GM04504 (cell line): ENCODE measurements at places on chromosomes 2 and 18.

- no peak for DNase-seq
Measured at GRCh38 chr2:224085811-224086210, 46.7 kb upstream of the SERPINE2 start.

DNA sequence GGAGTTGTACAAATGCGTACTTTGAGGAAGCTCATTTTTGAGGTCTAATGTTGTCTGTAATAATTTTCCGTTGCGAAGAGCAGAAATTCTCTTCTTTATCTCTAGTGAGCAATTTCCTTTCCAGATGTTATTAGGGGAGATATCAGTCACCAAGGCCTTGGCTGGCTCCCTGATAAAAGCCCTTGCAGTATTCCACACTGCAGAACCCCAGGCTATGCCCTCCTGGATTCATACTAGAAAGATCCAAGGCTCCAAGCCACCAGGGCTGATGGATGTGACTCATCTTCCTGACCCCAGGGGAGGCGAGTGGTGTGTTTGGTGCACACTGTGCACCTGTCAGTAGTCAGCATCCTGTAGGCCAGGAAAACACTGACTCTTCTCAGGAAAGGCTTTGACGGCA lies 34.7 kb downstream of the INO80C start:
- DNase-seq, result no peak

GRCh38 chr2:46032996-46033395 lies 264.2 kb upstream of the EPAS1 start:
- DNase-seq, result no peak

GRCh38 chr2:225602205-225602604 lies 202.7 kb downstream of the NYAP2 start:
- DNase-seq, result no peak

DNA sequence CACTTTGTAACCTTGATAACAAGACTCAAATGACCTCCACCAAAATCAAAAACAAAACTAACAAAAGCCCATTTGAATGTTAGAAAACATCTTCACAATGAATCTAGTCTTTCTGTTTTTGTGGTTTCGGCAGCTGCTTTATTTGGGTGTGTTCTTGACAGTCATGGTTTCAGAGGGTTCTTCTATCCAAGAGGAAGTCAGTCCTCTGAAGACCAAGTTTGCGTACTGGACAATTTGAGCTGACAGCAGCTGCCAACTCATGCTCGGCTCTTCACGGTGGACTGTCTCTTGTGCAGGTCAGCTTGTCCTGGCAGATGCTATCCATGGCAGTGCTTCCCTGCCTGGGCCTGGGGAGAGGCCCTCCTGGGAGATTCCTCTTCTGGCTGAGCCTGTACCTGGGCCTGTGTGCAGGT lies 91.0 kb downstream of the TMEM17 start:
- no peak for DNase-seq

DNA sequence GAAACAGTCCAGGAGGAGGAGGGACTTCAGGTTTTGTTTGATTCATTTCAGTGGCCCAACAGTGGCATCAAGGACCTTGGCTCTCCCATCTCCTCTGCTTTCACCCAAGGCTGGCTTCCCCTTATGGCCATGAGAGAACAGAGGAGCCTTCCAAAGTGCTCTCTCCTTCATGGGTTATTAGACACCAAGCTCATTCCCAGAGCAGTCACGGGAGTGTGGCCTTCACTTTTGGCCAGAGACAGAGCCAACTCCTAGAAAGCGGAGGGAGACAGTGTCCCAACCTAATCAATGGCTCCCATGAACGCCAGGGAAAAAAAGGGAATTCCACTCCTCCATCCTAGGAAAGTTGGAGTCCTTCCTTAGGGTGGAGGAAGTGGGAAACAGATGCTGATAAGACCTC lies 871 bp upstream of the DUSP28 start:
- DNase-seq, result no peak

DNA sequence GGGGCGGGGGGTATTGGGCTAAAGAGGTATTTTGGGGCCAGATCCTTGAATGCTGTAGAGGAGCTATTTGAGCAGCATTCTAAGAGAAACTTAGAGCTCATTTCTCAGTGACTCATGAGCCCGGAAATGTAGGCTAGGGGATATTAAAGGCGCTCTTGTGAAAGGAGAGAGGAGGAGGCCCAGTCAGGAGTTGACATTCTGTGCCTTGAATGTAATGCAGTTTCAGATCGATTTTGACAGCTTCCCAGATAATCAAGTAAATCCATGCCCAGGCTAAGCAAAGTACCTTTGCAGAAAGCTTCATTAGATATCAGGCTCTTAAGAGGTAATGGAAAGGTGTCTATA lies 1.5 kb downstream of the CAB39 start:
- peak; percentile 47 for DNase-seq

DNA sequence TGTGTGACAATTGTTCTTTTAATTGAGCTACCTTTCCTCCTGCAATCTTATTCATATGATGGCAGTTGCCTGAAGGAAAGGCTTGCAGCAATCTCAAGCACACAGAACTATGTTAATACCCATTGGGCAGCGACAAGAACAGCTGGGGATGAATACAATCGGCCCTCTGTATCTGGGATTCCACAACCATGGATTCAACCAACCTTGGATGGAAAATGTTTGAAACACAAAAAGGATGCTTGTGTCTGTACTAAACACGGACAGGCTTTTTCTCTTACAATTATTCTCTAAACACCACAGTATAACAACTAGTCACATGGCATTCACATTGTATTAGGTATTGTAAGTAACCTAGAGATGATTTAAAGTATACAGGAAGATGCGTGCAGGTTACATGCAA lies 256.1 kb upstream of the SIX2 start:
- no peak for DNase-seq

DNA sequence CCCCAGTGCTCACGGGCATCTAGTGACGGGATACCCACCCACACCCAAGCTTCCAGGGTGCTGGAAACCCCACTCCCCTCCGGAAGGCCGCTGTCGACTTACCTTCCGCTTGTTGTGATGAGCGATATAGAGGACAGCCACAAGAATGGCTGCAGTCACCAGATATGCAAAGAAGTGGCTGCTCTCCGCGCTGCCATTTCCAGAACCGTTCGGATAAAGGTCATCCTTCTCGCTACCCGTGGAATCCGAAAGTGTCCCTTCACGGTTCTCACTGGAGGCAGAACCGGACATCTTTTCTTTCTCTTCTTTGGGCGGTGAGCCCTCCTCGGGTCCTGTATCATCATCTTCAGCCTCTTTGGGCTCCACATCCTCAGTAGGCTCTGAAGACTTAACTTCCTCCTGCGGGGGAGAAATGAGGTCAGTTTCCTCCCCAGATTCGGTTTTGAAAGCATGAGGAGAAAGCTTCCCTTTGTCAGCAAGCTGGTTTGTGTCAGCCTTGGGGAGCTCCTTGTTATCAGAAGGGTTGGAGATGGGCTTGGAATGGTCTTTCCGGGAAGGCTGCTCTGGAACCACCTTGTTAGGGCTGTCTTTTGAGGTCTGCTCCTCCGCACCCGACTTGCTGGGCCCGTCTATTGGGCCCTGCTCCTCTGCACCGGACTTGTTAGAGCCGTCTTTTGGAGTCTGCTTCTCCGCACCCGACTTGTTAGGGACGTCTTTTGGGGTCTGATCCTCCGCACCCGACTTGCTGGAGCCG lies 1.2 kb downstream of the TGOLN2 start:
- no peak for DNase-seq

GRCh38 chr2:191713837-191714236 lies 35.9 kb downstream of the NABP1 start:
- no peak for DNase-seq

DNA sequence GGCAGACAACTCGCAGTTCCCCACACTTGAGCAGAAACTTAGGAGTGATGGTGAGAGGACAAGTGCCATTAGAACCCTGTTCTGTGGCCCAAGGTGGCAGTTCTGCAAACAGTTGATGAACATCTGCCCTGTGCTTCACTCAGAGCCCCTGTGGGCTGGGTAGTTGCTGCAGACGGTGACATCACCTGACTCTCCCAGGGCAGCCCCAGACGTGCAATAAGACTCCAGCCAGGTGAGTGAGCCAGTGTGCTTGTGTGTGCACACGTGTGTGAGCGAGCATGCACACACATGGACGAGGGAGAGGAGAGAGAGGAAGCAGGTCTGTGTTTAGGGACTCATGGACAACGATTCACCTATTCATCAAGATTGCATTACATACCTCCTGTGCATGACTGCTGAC lies 136.0 kb upstream of the GLI2 start:
- DNase-seq, result no peak

DNA sequence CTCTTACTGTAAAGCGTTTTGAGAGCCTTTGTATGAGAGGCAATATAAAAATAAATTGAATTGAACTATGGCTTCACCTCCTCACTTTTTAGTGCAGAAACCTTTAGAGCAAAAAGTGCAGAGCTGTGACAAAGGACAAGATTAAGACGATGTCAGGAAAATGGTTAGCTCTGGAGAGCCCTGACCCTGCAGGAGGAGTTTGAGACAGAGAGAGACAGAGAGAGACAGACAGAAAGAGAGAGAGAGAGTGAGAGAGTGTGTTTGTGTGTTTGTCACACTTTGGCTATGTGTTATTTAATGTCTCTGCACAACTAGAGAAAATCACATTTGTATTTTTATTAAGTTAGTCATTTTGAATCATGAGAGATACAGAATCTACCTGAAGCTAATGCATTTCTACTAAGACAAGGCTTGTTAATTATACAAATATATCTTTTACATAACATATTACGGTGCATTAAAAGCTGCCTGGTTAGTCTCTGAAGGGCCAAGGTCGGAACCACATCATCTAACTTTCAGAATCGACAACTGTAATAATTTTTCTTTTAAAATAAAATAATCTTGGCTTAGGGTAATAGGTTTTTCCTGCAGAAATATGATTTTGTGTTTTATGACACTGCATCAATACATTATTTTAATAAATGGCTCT lies 423.5 kb upstream of the ZEB2 start:
- no peak for DNase-seq

DNA sequence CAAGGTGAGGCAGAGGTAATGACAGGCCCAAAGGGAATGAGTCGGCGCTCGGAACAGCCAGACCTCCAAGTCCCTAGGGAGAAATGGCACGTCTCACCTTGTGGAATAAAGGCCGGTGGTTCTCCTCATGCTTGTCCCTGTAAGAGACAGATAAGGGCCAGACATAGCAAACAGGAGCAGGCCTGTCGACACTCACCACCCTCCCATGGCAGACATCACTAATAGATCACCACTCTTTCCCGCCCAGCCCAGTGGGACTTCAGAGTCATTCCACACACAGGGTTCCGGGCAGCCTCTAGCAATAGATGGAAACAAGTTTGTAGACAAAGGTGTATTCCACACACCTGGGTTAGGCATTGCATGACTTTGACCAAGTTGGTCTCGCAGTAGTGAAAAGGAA lies 6.3 kb downstream of the DNPEP start:
- no peak for DNase-seq

DNA sequence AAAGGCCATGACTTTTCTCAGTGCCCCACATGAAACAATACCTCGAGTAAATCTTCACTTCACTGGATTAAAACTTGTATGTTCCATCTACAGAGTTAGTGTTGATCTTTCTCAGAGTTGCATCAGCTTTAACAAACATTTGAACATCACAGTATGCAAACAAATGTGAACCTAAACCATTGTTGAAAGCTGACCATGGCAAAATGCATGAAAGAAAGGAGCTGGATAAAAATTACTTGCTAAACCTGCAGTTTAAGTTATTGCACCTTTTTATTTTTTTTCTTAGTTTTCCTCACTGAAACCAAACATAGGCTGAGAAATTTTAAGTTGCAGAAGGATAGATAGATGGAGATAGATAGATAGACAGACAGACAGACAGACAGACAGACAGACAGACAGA lies 107.2 kb upstream of the UGP2 start:
- no peak for DNase-seq

DNA sequence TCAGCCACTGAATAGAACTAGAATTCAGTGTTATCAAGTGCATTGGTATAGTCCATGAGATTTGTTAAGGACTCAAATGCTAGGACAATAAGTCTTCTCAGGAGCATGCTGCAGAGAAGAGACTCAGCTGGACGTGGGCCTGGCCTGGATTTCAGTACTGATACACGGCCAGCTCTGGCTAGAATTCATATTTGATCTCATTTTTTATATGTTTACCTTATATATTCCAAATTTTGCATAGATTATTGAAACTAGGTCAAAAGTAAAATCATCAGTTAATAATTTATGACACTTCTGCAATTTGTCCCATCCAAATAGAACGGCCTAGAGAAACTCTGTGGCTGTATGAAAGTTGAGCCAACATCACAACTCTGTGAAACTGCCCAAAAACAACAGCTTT lies 262.0 kb downstream of the DLGAP1 start:
- DNase-seq, result no peak

DNA sequence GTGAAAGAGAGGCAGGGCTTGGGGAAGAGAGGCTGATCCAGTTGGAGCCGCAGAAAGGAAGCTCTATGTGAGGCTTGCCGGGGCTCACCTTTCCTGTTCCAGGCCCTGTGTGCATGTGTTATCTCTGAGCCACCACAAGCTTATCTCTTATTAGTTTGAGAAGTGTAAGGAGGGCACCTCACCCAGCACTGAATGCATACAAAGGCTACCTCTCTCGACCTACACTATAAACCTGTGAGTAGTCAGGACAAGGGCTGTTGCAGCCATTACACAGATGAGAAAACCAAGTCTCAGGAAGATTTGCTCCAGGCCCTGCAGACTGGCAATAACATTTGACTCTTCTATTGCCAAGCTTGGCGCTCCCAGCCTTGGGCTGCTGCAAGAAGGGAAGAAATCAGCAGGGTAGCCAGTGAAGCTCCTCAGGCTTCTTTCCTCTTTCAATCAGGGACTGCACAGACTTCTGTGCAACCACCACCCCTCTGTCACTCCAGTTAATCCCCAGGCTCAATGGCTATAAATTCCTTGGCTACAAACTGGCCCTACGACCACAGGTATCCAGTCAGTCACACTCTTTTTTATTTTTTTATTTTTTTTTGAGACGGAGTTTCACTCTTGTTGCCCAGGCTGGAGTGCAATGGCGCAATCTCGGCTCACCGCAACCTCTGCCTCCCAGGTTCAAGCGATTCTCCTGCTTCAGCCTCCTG lies 73.8 kb downstream of the CLHC1 start:
- DNase-seq, result no peak

- DNase-seq, result no peak
Measured at GRCh38 chr2:118510807-118511206, 336.6 kb downstream of the EN1 start.

DNA sequence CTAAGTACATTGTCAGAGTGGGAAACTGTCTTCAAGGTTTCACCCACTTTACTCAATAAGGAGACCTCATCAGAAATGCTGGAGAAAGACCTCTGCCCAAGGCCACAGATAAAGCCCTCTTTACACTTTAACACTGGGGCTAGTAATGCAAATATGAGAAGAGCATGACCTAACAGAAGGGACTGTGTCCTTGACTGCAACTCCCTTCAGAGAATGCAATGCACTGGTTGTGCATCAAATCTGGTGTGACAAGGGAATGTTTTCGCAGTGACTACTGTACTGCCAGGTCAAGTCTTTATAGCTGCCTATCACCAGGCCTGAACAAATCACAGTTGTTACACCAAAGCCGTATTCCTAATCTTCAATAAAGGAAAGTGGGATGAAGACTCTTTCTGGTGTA lies 28.6 kb downstream of the CDH19 start:
- DNase-seq, result no peak
